ENCODE measurements at places on chromosomes 13 and 19.

DNA sequence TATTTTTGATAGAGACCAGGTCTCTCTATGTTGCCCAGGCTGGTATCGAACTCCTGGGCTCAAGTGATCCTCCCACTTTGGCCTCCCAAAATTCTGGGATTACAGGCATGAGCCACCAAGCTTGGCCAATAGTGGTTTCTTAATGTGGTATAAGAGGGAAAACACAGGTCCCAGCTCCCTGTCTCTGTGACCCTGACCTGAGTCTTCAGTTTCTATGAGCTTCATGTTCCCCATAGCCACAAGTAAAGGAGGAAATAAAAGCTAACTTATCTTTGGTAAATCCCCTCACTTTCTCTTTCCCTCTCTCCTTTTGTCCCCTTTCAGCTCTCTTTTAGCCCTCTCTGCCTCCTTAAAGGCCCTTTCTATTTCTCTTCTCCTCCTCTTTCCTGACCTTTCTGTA, 50.3 kb downstream of the ABCC4 start:
- no peak for DNase-seq

DNA sequence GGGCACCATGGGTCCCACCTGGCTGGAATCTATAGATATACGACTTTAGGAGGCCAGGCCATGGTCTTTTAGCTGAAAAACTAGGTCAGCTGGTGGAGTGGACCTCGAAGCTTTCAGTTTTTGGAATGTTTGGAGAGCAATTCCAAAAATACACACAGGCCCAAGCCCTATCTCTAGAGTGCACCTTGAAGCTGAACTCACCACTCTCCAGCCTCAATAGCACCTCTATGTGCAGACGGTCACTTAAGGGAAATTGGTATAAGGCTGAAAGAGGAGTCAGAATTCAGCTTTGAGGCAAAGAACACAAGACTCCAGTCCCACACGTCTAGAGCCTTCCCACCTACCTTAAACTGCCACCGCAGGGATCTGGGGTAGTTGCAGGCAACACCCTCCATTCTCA, 56.4 kb upstream of the KATNAL1 start:
- DNase-seq = no peak

- no peak for DNase-seq
Observed at GRCh38 chr13:99422586-99423220, 78.6 kb upstream of the TM9SF2 start.

DNA sequence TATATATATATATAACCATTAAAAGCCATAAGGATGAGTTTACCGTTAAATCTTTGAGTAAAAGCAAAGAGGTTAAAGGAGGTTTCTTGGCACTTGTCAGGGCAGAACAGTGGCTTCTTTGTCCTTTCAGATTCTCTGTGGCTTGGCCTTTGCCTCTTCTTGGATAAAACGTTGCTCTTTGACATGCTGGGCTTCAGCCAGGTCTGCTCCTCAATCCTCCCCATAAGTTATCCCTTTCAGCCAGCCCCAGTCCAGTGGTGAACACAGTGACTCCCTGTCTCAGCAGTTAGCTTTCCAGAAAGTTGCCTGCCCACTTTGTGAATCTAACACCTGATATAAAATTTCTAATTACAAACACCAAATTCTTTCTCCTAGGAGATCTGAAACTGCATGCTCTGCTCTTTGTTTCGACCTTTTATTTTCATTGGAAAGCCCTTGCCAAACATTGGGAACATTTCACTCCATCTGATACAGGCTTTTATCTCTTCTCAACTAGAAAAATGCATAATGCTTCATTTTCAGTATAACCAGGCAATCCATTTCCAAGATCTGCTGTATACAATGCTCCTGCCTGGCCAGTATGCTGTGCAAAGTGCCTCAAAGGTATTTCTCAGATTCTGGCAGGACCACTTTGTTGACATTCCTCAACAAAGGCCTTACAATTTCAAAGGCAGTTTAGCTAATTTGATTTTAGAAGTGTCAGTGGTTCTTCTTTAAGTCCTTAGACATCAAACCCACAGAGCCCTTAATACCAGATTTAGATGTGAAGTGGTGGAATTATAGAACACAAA, 16.2 kb upstream of the MED4 start:
- no peak for DNase-seq

Measured in thymus (tissue), 14 donors.